Transverse colon (tissue), 4 donors: ENCODE measurements at places on chromosomes 1 and 21. TPM values are rescaled to one million over a fixed set of nuclear protein-coding genes. Genes with fewer than 3 reads are reported as not detected.

Gene LAPTM5
- total RNA-seq, result 5.2 TPM

Gene SH2D1B
- total RNA-seq, result 1.4 TPM

Gene SDF4
- 193 TPM for total RNA-seq

Gene TEKT2
- not detected for total RNA-seq

Gene NT5C1A
- not detected for total RNA-seq

Gene SYPL2
- total RNA-seq, result 4.1 TPM

DNA sequence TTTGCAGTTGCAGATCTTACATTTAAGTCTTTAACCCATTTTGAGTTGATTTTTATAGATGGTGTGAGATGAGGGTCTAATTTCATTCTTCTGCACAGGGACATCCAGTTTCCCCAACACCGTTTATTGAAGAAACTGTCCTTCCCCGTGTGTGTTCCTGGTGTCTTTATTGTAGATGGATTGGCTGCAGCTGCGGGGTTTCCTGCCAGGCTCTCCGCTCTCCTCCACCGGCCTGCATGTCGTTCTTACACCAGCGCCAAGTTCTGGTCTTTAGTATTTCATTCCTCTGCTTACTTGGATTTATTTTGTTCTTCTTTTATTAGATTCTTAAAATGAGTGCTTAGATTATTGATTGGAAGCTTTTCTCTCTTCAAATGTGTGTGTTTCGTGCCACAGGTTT, 98.9 kb upstream of the COL6A1 start:
- H3K36me3 ChIP-seq, result no peaks in the 10 kb centered on the region
- H3K4me3 ChIP-seq, result no peak overlapping the region
- no peaks in the 10 kb centered on the region for H3K4me1 ChIP-seq
- H3K27ac ChIP-seq, result no peak overlapping the region
- no peak for DNase-seq

GRCh38 chr1:14539953-14540563, 58.4 kb upstream of the KAZN start:
- no peaks in the 10 kb centered on the region for H3K27me3 ChIP-seq
- H3K4me3 ChIP-seq, result no peak overlapping the region
- H3K4me1 ChIP-seq, result peaks cover 4% of the 10 kb centered on the region
- H3K27ac ChIP-seq, result no peak overlapping the region
- no peak for DNase-seq

- H3K27ac ChIP-seq, result no peak overlapping the region
- DNase-seq, result no peak
- no peaks in the 10 kb centered on the region for H3K27me3 ChIP-seq
- H3K4me3 ChIP-seq, result no peak overlapping the region
These were observed 153.4 kb upstream of the CAMK1G start for GRCh38 chr1:209430107-209430506.

- no peaks in the 10 kb centered on the region for H3K27me3 ChIP-seq
- DNase-seq, result no peak
- H3K27ac ChIP-seq, result no peak overlapping the region
- no peaks in the 10 kb centered on the region for H3K36me3 ChIP-seq
- H3K4me1 ChIP-seq, result no peaks in the 10 kb centered on the region
These were observed 56.0 kb downstream of the CD247 start for GRCh38 chr1:167462341-167462740.

GRCh38 chr1:38860454-38860795, 853 bp upstream of the RRAGC start:
- H3K4me3 ChIP-seq, result peak overlapping the region; percentile 71
- H3K27me3 ChIP-seq, result no peaks in the 10 kb centered on the region
- peaks cover 13% of the 10 kb centered on the region for H3K36me3 ChIP-seq
- H3K4me1 ChIP-seq, result peaks cover 12% of the 10 kb centered on the region
- no peak for DNase-seq

DNA sequence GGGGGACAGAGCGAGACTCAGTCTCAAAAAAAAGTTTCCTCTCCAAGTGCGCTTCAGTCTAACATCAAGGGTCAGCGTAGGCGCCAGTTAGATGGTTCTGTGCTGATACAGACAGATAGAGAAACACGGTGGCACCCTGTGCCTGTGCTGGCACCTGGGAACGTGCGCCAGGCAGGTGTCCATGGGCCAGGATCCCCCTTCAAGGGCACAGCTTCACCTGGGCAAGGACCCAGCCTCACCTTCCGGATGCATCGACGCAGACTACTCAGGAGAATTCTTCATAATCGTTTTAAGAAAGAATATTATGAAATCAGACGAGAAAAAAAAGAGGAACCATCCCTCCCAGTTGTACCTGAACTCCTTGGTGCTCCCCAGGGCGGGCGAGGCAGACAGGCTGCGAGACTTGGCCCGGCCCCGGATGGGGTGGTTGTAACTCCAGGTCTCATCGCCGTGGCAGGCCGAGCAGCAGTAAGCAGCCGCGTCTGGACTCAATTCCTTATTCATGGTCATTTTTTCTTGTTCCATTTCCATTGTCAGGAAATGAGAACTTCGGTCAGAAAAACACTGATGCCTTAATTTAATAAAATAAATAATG, 13.3 kb downstream of the NADK start:
- H3K4me1 ChIP-seq, result no peaks in the 10 kb centered on the region
- H3K4me3 ChIP-seq, result no peak overlapping the region
- peaks cover 25% of the 10 kb centered on the region for H3K36me3 ChIP-seq
- no peak overlapping the region for H3K27ac ChIP-seq
- H3K27me3 ChIP-seq, result no peaks in the 10 kb centered on the region

DNA sequence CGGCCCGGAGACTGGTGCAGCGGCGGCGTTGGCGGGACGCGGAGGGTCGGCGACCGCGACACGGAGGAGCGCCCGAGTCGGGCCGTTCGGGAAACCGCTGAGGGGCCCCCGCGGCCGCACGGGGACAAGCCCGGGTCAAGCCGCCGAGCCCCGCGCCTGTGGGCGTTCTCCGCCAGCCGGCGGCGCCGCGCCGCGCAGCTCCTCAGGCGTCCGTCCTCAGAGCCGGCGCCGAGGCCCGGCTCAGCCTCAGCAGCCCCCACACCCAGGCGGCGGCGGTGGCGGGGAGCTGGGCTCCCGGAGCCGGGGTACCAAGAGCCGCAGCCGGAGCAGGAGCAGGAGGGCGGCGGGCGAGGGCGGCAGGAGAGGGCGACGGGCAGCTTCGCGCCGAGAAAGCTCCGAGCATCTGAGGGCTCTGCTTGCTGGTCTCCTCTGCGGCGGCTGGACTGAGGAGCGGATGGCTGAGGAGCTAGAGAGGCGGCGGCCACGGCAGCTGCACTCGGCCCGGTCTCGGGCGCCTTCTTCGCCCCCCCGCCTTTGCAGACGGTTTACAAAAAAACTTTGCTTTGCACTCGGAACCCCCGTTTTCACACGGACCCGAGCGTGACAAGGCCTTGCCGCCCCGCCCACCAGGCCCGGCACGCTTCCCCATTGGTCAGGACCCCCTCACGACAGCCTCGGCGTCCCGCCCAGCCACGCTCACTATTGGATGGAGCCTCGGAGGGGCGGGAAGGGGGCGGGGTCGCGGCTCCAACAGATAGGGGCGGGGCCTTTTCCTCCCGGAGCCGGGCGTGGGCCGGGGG, at the start of gene SLC30A1:
Gene SLC30A1 (minus strand): TSS at position 522 of the 800 bp plus-strand sequence. CDS start 549 bp downstream, outside the sequence.
- DNase-seq, result peak; percentile 100
- H3K27me3 ChIP-seq, result no peaks in the 10 kb centered on the region
- peak within 1 kb of the TSS; percentile 99 for H3K27ac ChIP-seq
- no peaks in the 10 kb centered on the region for H3K36me3 ChIP-seq
- peaks cover 26% of the 10 kb centered on the region for H3K4me1 ChIP-seq
- peak within 1 kb of the TSS; percentile 54 for H3K4me3 ChIP-seq

DNA sequence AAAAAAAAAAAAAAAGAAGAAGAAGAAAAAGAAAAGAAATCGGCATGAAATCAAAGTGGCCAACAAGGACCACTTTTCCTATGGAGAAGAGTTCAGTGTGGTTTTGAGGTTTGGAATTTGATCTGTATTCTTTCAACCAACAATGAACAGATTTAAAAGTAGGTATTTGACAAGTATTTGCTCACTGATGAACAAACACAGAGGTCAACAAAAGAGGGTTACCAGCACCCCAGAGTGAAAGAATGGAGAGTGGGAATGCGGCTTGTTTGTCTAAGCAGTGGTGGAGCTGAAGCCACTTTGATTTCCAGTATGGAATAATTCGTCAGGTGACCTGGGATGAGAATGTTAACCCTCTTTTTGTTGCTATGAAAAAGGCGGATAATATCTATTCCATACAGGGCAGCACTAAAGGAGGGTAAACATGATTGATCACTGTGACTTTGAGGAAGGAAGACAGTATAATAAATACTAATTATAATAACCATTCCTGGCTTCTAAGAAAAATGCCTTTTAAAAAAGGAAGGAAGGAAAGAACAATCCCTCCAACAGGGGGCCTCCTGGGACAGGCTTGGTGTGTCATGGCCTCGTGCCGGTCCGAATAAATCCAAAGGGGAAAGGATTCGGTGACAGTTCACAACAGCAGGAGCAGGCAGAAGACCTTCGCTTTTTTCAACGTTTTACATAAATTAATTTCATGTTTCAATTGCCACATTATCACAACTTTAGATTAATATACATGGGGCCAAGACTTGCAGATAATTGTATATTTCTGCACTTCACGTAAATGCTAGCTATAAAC, 37.2 kb upstream of the SIM2 start:
- no peak overlapping the region for H3K4me3 ChIP-seq
- peak; percentile 37 for DNase-seq
- H3K27ac ChIP-seq, result no peak overlapping the region
- H3K4me1 ChIP-seq, result no peaks in the 10 kb centered on the region
- H3K36me3 ChIP-seq, result no peaks in the 10 kb centered on the region

DNA sequence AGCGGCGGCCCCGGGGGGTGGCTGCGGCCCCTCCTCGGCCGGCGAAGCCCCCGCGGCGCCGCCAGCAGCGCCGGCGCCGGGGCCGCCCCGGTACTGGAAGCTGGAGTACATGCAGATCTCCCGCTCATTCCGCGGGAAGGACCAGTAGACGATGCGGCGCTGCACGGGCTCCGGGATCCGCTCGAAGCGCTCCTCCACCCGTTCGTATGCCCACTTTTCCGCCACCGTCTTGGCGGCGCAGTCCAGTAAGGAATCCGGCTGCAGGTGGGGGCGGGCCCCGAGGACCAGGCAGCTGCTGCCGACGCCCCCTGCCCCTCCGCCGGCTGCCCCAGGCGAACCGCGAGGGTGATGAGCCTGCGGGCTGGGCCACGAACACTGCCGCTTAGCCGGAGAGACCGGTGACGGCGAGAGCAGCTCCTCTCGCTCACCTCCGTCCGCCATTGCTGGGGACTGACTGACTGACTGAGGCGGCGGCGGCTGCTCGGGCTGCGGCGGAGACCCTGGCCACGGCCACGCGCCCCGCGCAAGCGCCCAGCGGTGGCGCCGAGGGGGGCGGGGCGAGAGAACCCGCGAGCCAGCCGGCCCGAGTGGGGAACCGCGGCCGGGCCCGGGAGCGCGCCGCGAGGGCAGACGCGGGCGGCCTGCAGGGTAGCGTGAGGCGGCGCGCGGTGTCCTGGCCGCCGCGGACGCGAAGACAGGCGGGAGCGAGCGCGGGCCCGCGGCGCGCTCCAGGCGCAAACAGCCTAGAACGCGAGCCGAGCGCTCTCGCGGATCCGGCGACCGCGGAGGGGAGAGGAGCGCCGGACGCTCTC, at the start of gene ZSWIM5:
Gene ZSWIM5 (minus strand): TSS at position 696 of the 812 bp plus-strand sequence. CDS start 255 bp downstream, at position 441.
- DNase-seq, result peak; percentile 71
- peak within 1 kb of the TSS; percentile 74 for H3K4me3 ChIP-seq
- H3K4me1 ChIP-seq, result no peaks in the 10 kb centered on the region
- peak within 1 kb of the TSS; percentile 95 for H3K27ac ChIP-seq
- H3K27me3 ChIP-seq, result no peaks in the 10 kb centered on the region

DNA sequence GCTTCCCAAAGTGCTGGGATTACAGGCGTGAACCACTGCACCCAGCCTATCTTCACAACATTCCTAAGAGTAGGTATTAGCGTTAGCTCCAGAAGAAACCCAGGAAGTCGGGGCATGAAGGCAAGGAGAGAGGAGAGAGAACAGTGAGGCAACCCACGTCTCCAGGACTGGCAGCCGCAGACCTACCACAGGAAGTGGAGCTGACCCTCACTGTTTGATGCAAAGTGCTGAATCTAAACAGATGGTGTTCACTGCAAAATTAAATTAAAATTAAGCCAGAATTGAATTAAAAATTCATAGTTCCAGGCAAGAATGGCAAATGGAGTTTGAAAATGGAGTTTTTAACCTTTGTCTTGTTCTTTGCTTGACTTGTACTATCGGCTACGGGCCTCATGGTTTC, 6.7 kb downstream of the ECE1 start:
- peaks cover 30% of the 10 kb centered on the region for H3K4me1 ChIP-seq
- no peaks in the 10 kb centered on the region for H3K36me3 ChIP-seq
- H3K27ac ChIP-seq, result no peak overlapping the region
- DNase-seq, result no peak

GRCh38 chr1:119878171-119878570, 18.1 kb downstream of the ADAM30 start:
- no peaks in the 10 kb centered on the region for H3K4me1 ChIP-seq
- H3K36me3 ChIP-seq, result no peaks in the 10 kb centered on the region
- no peak for DNase-seq
- H3K27ac ChIP-seq, result no peak overlapping the region

DNA sequence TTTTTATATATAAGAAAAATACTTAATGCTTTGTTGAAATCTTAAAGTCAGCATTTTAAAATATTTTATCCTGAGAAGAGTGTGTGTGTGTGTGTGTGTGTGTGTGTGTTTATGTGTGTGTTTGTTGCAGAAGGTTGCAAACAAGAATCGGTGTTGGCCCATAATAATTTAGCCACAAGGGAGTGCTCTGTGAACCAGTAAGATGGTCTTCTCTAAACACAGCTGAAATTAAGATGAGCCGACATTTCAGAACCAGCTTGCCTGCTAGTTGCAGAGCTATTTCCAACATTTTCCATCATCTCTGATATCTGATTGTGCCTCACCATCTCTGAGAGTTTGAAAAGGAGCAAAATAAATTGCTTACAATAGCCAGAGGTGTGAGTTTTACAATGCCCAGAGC, 158.8 kb upstream of the SGIP1 start:
- no peak for DNase-seq
- H3K4me3 ChIP-seq, result no peak overlapping the region
- no peaks in the 10 kb centered on the region for H3K36me3 ChIP-seq
- H3K27me3 ChIP-seq, result no peaks in the 10 kb centered on the region

DNA sequence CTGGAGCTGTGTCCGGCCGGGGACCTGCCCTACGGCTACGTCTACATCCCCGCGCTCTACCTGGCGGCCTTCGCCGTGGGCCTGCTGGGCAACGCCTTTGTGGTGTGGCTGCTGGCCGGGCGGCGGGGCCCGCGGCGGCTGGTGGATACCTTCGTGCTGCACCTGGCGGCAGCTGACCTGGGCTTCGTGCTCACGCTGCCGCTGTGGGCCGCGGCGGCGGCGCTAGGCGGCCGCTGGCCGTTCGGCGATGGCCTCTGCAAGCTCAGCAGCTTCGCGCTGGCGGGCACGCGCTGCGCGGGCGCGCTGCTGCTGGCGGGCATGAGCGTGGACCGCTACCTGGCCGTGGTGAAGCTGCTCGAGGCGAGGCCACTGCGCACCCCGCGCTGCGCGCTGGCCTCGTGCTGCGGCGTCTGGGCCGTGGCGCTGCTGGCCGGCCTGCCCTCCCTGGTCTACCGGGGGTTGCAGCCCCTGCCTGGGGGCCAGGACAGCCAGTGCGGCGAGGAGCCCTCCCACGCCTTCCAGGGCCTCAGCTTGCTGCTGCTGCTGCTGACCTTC, 412 bp downstream of the GPR25 start:
- no peak for DNase-seq
- H3K4me3 ChIP-seq, result no peak overlapping the region
- H3K27me3 ChIP-seq, result peaks cover 69% of the 10 kb centered on the region
- no peaks in the 10 kb centered on the region for H3K36me3 ChIP-seq
- peaks cover 13% of the 10 kb centered on the region for H3K4me1 ChIP-seq

- no peak for DNase-seq
- H3K27ac ChIP-seq, result no peak overlapping the region
- H3K4me3 ChIP-seq, result no peak overlapping the region
- no peaks in the 10 kb centered on the region for H3K36me3 ChIP-seq
- no peaks in the 10 kb centered on the region for H3K4me1 ChIP-seq
These were observed 207.7 kb upstream of the FGGY start for GRCh38 chr1:59089036-59089798.

- H3K4me1 ChIP-seq, result no peaks in the 10 kb centered on the region
- no peak overlapping the region for H3K27ac ChIP-seq
- H3K4me3 ChIP-seq, result no peak overlapping the region
- H3K27me3 ChIP-seq, result no peaks in the 10 kb centered on the region
- H3K36me3 ChIP-seq, result no peaks in the 10 kb centered on the region
These were observed 30.2 kb upstream of the NEK2 start for GRCh38 chr1:211705467-211706091.
